ENCODE measurements at places on chromosomes 2 and 18.

- no peak for DNase-seq
Measured at GRCh38 chr2:224190234-224190935, 151.3 kb upstream of the SERPINE2 start.

DNA sequence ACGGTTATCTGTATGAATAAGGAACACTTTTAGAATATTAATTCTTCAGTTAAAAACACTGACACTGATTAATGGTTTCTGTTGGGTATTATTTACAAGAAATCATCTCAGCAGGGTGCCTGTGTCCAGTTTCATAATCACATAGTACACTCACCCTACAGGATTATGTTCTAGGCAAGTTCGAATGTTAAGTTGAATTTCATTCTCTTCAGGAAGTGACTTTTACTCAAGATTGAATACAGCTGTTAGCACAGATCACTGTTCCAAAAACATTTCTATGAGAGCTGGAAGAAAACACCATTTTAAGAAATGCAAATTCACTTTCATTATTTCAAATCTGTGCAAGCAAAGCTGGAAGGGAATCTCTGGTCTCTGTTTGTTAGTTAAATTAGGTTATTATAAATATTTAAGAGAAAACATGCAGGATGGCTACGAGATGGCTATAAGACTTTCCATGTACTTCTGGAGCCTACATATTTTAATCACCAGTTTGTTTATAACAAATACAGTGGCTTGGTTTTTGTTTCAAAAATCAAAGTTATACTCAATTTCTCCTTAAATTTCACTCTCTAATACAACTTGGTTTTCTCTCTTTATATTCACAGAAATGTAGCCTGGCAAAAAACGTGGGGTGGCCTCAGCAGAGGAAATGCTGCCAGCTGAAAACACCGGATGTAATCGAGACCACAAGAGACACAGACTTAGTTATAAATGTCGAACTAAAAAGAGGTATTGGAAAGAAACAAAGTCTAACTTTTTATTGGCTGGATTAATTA lies 65.8 kb downstream of the RBMS1 start:
- DNase-seq: peak; percentile 72

GRCh38 chr2:171404261-171404660 lies 29.5 kb downstream of the METTL8 start:
- no peak for DNase-seq

DNA sequence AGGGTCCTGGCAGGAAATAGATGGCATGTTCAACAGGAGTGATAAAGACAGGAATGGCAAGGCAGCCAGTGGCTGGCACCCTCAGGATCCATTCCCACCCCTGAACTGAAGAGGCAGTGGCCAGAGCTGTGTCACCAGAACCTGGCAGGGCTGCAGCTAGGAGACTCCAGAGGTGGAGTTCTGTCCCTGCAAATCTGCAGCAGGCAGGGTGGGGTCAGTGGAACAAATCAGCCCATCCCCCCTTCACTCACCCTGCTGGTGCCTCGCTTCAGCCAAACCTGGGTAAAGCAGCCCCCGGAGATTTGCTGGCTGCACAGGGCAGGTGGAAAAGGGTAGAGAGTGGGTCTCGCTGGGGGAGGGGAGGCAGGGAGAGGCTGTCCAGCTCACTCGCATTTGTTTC lies 12.7 kb downstream of the INPP5D start:
- no peak for DNase-seq

DNA sequence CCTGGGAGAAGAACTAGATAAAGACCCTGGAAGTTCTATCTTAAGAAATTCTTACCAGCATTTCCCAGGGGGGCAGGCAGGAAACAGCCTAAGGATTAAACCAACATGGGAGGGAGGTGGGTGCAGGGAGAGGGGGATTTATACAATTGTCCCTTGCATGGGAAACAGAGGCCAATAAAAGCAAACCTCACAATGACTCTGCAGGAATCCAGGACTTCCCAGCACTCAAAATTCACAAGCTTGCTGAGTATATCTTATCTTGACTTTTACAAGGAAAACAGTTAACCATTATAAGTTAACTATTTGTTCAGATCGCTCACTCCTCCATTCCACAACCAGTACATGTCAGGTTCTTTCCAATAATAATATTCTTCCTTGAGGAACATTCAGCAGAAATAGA lies 241.3 kb downstream of the MREG start:
- no peak for DNase-seq

GRCh38 chr2:57160976-57161375 lies 885.6 kb upstream of the VRK2 start:
- DNase-seq: no peak
